Iris pigment epithelial cell (primary cell): ENCODE measurements at places on chromosomes 2 and 18.

- DNase-seq = no peak
These were observed 7.3 kb downstream of the IL1F10 start for GRCh38 chr2:113075030-113075429.

GRCh38 chr18:3874125-3874524 lies 424.2 kb downstream of the TGIF1 start:
- DNase-seq = no peak

DNA sequence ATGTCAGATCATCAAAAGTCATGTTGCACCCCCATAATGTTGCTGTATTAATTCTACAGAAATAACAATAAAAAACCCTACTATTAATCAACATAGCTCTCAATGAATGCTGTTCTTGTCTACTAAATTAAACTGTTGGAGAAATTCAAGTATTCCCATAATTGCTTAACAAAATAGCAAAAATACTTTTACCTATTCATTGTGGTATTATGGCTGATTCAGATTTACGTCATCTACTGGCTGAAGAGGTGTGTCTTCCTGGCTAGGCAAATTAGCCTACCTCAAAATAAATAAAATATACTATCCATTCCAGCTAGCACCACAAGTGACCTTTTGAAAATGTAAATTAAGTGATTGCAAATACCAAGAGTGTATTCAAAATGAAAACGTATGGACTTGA lies 249.4 kb downstream of the MEIS1 start:
- no peak for DNase-seq

GRCh38 chr18:4284528-4284927 lies 170.6 kb downstream of the DLGAP1 start:
- no peak for DNase-seq

DNA sequence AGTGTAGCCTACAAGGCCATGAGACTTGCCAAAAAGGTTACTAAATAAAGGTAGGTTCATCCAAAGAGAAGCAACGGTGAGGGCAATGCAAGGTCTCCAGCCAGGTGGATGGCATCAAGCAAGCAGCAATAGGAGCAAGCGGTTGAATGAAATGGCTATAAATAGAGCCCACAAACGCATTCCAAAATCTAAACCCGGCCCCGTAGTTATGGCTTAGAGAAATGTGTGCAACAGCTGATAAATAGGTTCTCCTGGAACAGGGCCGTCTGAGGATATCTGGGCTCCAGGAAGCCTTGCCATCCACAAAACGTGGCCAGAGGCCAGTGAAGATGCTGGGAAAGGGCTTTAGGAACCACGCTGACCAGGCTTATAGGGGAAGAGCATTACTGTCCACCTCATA lies 146.1 kb upstream of the PID1 start:
- DNase-seq = no peak

DNA sequence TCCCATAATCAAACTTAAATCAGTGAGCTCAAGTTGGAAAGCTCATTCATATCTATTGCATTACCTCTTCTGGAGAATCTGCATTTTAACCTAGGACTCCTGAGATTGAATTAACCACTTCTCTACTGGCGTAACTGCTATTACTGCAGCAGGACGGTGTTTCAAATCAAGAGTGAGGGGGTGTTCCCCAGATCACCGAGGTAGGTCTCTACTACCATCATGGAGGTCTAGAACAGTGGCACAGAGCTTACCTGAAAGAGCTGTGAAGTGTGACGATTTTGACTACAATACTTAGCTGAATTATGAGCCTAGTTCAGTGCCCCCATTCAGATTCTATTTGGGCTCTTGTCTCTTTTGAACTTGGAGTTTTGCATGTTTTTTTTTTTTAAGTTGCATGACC lies 119.5 kb downstream of the POLE4 start:
- no peak for DNase-seq

GRCh38 chr2:3289526-3289925 lies 88.1 kb downstream of the EIPR1 start:
- no peak for DNase-seq

GRCh38 chr2:61911510-61911909 lies 6.0 kb downstream of the COMMD1 start:
- DNase-seq = no peak

DNA sequence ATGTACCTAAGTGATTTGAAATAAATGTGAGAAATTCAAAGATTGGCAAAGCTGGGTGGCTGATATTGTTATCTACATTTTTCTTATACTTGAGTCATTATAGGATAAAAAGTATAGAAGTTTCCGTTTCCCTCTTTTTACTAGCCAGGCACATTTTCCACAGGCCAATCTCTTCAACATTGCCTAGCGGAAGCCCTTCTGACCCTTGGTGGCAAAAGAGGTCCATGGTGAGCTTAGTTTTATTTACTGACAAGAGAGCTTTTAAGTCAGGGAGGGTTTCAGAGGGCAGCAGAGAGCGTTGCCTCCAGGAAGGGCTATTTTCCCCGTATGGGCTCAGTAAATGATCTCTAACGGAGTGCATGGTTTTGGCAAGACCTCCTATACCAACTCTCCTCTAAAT lies 15.1 kb upstream of the RHOB start:
- no peak for DNase-seq

- no peak for DNase-seq
These were observed 102.3 kb downstream of the ADCYAP1 start for GRCh38 chr18:1006965-1007364.

DNA sequence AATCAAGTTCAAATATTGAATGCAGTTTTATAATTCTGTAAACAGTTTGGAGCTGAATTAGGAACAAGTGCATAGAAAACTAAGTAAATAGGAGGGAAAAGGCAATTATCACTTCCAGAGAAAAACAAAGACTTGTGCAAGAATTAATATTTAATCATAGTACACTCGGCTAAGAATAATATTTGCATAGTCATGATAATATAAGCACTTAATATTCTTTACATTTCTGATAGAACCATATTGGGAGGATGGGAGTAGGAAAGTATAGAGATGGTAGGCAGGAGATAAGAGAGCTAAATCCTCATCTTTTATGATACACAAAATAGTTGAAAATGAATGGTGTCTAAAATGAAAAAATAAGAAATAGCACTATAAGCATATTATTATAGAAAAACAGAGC lies 27.4 kb upstream of the TNFAIP6 start:
- no peak for DNase-seq

GRCh38 chr2:229422063-229422462 lies 151.0 kb upstream of the PID1 start:
- no peak for DNase-seq

GRCh38 chr2:128258218-128258617 lies 60.5 kb downstream of the HS6ST1 start:
- DNase-seq = no peak

GRCh38 chr2:99707592-99707991 lies 217.8 kb upstream of the REV1 start:
- peak; percentile 17 for DNase-seq

DNA sequence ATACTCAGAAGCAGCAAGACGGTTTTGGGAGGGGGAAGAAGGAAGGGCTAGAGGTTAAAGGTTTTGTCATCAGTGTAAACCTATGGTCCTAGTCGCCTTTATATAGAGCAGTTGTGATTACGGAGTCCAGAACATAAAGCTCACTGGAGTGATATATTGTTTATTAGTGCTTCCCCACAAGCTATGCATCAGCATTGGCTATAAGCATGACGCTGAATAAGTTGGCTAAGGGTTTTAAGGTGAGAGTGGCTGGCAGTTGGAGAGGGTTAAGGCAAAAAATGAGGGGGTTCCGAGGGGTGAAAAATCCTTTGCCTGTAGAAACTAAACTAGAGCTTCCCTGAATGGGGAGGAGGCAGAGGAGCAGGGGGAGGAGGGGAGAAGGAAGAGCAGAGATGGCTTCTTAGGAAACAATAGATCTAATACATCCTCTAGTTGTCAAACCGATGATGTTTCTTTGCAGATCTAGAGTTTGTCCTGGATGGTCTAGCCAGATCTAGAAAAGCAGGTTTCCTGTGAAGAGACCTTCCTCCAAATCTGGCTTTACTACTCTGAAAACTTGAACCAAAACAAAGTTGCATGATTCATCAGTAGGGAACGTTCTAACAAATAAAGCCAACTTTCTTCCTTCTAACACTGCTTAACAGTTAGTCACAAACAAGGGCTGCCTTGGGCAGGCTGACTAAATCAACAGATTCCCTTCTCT lies 2.5 kb downstream of the KLF7 start:
- peak; percentile 96 for DNase-seq

- peak; percentile 73 for DNase-seq
These were observed 82.9 kb downstream of the ADCYAP1 start for GRCh38 chr18:987325-988186.

GRCh38 chr2:53053937-53054336 lies 713.7 kb upstream of the CHAC2 start:
- DNase-seq = no peak

- DNase-seq = peak; percentile 9
These were observed 48.9 kb downstream of the TSN start for GRCh38 chr2:121804340-121804739.
